ENCODE measurements at places on chromosomes 12 and 14. TPM values are rescaled to one million over a fixed set of nuclear protein-coding genes. Genes with fewer than 3 reads are reported as not detected.

The IRAK4 gene
- 55.8 TPM for total RNA-seq

GRCh38 chr14:56630707-56631106 lies 51.1 kb downstream of the TMEM260 start:
- DNase-seq: no peak

GRCh38 chr12:41100572-41100971 lies 87.5 kb upstream of the PDZRN4 start:
- DNase-seq: no peak

DNA sequence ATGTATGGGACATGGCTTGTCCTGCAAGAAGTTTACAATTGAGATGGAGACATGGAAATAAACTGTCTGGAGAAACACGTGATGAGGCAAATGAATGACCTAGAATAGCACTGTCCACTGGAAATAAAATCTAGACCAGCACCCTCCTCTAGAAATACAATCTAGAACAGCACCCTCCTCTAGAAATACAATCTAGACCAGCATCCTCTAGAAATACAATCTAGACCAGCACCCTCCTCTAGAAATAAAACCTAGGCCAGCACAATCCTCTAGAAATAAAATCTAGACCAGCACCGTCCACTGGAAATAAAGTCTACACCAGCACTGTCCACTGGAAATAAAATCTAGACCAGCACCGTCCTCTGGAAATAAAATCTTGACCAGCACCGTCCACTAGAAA lies 69.2 kb upstream of the RFLNA start:
- no peak for DNase-seq

- DNase-seq: no peak
Measured at GRCh38 chr12:108595711-108596647, 1.9 kb downstream of the TMEM119 start.

GRCh38 chr14:97177016-97177415 lies 379.8 kb downstream of the VRK1 start:
- peak; percentile 24 for DNase-seq

GRCh38 chr12:59627582-59627981 lies 31.8 kb downstream of the SLC16A7 start:
- no peak for DNase-seq

The TUBA1B gene
- total RNA-seq: 205 TPM

DNA sequence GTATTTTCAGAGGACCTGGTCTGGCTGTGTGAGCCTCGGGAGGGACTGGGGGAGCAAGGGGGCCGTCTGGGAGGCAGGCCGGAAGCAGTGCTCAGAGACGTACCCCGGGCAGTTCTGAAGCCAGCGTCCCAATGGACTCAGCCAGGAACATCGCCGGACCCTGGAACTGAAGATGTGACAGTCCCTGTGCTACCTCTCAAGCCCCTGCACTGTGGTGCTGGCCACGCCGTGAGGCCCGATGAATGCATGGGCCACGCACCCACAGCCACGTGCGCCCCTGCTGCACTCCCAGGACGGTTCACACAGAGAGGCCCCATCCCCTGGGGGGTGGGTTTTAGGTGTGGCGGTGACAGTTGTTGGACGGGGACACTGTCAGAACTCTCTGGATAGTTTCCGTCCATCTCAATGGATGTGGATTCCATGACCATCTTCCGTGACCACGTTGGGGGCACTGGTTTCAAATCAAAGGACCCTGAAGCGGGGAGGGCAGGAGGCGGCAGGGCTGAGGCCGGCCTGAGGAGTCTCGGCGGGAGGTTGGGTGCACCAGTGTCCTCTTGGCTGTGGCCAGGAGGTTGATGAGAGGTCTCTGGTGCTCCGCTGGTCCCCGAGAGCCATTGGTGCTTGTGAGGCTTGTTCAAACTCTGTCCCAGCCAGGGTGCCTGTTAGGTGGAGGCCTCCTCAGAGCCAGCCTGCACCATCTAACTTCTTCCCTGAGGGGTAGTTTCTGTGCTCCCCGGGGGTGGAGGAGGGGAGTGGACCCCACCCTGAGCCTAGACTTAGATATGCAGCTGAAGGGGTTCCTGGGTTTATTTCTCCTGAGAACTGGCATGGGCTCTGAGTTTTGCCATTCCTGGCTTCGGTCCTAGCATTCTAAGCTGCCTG lies 36.3 kb upstream of the TSPAN9 start:
- DNase-seq: no peak

The ZNF891 gene
- total RNA-seq: 6.0 TPM

The SOAT2 gene
- total RNA-seq: 1.6 TPM

DNA sequence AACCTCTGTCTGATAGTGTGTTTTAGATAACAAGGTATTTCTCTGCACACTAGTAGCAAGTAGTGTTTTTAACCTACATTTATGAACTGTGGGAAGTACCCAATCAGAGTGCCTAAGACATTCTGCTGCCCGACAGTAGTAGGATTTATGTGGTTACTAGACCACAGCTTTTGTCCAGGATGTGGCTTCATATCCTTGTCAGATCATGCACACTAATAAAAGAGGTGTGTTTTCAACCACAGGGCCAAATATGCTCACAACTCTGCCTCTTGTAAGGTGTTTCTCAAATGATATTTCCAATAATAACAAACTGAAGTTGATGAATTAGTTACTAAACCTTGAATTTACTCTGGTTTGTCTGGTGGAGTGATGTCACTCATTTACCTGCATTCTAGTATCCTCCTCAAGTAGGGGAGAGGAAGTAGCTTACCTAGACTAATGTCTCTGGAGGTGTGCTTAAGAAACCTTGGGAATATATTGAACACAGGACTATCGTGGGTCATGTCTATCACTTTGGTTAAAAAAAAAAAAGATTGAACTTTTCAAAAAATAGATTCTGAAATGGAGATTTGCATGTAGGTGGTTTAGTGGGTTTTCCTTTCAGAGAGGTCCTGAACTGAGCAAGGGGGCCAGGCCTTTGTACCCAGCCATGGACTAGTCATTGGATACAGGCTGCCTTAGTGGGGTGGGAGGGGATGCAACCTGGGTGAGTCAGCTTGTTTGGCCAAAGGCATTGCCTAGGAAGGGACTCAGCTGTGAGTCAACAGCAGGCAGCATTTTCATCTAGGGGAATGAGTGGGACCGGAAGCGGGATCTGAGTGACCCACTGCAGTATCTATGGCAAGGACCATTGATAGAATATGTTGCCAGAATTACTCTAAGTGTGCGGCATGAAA lies 14.1 kb downstream of the FBXW8 start:
- DNase-seq: peak; percentile 48

DNA sequence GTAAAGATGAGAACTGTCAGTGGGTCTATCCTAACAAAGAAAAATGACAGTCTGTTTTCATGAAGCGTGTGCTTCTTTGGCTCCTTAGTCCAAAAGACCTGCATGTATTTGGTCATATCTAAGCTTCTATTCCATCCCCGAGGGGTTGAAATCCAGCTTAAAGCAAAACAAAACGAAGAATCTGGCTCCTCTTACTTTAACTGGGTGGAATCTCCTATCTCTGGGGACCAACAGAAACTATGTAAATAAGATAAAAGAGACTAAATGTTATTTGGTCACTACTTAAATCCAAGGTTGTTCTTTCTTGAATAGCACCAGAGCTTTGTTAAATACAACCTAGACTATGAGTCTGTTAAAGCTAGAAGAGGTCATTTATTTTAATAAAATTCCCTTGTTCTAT lies 9.4 kb downstream of the IGF1 start:
- no peak for DNase-seq

The HNF1A gene
- not detected for total RNA-seq

DNA sequence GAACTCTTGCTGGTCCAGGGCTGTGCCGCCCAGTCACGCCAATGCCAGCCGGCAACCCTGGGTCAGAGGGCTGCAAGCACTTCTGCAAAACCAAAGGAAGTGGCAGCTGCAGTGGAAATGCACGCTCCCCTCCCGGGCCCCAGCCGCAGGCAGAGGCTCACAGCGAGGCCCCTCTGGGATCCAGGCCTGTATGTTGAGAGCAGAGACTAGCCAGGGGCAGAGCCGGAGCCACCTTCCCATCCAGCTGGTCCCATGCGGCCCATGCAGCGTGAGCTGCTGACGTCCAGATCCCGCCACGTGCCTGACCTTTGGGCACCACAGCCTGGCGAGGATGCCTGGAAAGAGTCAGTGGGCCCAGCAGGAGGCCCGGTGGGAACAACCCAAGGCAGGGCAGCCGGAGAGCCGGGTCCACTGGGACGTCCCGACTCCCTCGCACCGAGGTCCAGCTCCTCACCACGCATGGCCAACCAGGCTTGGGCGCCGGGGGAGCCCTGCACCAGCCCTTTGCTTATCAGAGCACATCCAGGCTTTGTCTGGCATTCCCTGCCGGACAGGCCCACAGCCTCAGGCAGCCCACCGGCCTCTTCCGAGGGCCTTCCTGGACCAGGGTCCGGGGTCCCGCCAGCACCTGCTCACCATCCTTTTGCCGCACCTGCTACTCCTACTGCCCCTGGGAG lies 4.3 kb downstream of the GPR132 start:
- DNase-seq: peak; percentile 62

DNA sequence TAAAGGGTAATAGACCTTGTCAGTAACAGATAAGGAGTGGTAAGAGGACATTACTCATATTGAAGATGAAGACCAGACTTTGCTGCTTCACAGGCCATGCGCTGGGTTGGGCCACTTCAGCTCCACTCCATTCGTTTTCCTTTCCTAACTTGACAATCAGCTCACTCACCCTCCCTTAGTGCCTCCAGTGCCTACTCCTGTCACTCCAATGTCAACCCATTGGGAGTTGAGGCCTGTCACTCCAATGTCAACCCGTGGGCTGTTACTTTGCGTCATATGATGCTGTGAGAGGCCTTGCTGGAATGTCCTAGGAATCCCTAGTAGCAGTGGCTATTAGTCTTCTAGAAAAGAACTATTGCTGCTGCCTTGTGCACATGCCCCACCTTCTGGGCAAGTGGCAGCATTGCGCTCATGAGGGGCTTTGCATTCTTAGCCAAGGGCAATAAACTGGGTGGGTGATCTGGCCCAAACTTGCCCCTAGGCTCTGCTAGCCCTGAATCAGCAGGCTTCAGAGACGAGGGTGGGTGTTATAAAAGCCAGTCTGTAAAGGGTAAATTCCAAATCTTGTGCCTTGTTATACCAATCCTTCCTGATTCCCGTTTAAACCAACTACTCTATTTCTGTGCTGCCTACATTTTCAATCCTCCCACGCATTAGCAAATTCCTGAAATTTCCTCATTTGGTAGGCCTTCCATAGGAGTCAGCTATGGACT lies 36.1 kb downstream of the BAZ2A start:
- peak; percentile 64 for DNase-seq

The GLI1 gene
- 1.6 TPM for total RNA-seq

DNA sequence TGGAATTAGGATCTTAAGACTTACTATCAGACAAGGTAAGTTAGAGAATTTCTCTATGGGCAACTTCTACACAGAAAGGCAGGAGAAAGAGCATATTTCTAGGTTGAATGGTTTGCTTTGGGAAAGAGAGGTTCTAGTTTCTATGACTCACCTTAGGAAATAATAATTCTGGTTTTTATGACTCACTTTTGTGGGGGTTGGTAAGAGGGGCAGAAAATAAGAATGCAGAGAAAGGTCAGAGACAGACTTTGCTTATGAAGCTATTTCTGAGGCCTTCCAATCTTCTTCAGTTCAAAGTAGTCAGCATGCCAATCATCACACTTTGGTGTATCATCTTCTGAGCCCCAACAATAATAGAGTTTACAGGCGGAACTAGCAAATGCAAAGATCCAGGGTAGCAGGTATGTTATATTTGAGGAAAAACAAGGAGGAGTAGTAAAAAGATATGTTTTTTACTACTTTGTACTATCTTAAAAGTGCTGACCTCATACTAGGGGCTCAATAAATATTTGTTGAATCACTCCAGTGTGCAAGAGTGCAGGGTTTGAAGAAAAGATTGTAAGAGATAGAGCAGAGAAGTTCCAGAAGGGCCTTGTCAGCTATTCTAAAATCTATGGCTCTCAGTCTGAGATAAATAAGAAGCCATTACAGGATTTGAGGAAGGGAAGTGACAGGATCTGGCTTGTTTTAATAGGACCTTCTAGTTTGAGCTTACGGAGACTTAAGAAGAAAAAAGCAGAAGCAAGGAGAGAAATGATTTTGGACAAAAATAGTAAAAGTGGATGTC lies 56.7 kb upstream of the LRFN5 start:
- DNase-seq: no peak

DNA sequence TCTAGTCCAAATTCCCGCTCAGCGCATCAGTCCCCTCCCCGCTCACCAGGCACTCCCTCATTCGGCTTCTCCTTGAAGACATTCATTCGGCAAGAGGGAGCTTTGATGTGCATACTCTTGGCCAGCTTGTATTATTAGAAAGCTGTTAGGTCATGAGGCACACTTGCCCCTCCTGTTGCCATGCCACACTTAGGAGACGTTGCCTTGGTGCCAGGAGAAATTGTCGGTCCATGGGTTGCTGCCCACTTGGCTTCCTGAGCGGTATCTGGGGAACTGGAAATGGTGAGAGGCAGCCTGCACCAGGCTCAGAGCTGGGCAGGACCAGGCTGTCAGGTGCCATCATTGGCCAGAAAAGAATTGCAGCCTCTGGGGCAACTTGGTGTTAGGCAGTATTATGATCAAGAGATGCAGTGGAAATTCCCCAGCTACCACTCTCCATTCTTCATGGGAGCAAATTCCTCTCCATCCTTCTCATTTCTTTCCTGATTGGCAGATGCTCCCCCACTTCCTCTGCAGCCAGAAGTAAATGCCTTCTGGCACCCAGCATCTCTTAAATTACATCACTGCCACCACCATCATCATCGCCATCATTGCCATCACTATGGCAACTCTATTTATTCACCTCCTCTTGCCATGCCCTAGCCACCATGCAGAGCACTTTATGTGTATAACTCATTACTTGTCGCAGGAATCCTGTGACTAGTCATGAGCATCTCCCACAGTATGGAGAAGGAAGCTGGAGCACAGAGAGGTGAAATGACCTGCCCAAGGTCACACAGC lies 12.4 kb downstream of the CABP1 start:
- no peak for DNase-seq

DNA sequence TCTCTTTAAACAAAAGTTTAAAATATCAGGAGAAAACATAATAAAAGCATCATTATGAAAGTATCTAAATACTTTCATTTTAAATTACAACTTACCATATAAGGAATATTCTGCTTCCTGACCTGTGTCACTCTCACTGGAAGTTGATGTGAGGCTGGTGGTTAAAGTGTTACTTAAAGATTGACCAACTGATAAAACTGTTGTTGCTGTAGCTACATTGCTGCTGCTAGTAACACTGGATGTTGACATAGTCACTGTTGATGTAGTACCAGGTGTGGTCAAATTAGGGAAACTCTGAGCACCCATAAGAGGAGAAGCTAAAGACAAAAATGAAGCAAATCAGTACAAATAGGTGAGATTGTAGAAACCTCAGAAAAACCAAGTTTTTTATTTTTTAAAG lies 79.9 kb downstream of the HECTD1 start:
- peak; percentile 39 for DNase-seq

- no peak for DNase-seq
Measured at GRCh38 chr12:131030472-131031328, 77.0 kb downstream of the ADGRD1 start.

GRCh38 chr12:93851257-93851671 lies 174.1 kb downstream of the CRADD start:
- DNase-seq: no peak

The PLD4 gene
- 2.1 TPM for total RNA-seq

DNA sequence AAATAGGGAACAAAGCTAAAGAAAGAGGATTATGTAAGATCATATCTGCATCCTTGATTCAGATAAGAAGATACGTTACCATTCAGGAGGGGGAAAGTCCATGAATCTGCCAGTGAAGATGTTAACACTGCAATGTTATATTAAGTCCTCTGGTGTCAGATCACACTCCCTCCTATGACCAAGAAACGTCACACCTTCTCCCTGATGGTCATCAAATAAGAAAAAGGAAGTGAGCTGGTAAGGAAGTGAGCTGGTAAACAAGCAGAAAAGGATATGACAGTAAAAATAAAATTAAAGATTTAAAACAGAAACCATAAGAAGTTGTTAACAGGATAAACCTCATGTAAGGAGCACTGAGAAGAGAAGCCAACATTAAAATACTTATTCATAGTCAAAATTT lies 340.2 kb downstream of the SEC23A start:
- no peak for DNase-seq
